Activated T-helper 1 cell treated with Interleukin-2 at 50 U/mL for 16 hours (primary cell): ENCODE measurements at places on chromosomes 6 and 20.

DNA sequence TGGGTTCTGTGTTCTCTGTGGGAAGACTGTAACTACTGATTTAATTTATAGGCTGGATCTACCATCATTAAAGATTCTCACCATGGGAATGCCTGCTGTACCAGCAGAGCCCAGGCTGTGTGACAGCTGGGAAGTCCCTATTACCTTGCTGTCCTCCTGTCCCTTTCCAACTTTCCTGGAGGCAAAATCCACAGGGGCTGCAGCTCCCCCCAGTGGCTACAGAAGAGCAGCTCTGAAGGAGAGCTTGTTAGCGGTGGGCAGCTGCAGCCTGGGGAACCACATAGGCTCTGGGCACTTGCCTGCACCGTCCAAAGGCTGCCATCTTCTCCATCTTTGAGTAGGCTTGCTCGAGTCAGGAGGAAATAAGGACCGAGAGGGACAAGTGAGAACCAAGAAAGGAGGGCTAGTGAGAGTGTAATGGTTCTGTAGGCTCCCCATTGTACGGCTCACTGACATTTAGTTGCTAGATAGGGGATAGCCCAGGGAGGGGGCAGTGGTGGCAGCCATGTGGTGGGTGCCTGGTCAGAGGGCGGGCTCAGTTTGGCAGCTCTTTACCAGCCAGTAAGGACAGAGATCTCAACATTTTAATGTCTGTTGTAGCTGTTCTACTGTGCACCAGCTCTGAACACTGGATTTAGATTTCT, 155.1 kb upstream of the MLIP start:
- no peak for DNase-seq

- no peak for DNase-seq
These were observed 118.2 kb downstream of the CARMIL1 start for GRCh38 chr6:25397406-25397805.

DNA sequence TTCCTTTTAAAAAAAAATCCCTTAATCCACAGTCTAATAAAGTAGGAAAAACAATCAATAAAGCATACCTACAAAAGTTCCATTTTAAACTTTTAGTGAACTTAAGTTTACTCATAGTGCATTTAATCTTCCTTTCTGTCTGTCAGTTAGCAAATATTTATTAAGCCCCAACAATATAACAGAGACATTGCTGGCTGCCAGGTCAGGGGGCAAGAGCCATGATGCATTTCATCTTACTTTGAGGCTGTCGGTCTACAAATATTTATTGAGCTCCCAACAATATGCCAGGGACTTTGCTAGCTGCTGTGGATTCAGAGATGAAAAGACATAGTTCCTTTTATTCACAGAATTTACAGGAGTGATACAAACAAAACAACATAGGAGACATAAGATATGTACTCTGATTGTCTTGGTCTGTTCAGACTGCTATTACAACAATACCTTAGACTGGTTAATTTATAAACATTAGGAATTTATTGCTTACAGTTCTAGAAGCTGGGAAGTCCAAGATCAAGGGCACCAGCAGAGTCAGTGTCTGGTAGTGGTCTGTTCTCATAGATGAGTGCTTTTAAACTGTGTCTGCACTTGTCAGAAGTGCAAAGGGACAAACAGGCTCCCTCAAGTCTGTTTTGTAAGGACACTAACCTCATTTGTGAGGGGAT, 118.6 kb downstream of the PLCB1 start:
- no peak for DNase-seq

DNA sequence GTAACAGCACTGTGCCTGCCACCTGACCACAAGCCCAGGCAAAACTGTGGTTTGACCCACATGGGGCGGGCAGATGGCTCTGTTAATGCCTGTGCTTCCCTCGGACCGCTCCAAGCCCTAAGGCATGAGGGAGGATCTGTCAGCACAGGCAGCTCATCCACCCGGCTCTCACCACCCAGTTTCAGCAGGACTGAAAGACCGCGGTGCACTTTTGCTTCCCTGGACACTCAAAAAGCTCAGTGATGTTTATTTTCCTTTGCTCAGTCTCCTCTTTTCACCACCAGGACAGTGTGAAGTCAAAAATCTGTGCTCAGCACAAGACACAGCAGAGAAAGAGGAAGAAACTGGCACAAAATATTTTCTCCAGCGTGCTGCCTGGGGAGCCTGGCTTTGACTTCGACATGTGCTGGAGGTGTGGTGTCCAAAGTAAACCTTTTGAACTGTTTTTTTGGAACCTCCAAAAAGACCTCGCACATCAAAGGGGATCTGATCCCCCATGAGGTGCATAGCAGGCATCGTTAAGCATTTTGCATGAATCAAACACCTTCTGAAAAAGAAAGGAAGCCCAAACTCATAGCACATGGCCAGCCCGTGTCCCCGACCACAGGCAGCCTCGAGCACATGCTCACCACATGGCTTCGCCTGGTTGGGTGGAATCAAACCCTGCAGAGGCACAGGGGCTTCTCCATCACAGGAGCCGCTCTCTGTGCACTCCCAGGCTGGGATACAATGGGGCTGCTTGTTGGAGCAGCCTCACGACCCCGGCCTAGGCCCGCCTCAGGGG, 441.7 kb upstream of the JARID2 start:
- no peak for DNase-seq

GRCh38 chr20:47984437-47984836, 199.2 kb upstream of the SULF2 start:
- no peak for DNase-seq

GRCh38 chr6:169014211-169015197, 239.1 kb downstream of the THBS2 start:
- no peak for DNase-seq

DNA sequence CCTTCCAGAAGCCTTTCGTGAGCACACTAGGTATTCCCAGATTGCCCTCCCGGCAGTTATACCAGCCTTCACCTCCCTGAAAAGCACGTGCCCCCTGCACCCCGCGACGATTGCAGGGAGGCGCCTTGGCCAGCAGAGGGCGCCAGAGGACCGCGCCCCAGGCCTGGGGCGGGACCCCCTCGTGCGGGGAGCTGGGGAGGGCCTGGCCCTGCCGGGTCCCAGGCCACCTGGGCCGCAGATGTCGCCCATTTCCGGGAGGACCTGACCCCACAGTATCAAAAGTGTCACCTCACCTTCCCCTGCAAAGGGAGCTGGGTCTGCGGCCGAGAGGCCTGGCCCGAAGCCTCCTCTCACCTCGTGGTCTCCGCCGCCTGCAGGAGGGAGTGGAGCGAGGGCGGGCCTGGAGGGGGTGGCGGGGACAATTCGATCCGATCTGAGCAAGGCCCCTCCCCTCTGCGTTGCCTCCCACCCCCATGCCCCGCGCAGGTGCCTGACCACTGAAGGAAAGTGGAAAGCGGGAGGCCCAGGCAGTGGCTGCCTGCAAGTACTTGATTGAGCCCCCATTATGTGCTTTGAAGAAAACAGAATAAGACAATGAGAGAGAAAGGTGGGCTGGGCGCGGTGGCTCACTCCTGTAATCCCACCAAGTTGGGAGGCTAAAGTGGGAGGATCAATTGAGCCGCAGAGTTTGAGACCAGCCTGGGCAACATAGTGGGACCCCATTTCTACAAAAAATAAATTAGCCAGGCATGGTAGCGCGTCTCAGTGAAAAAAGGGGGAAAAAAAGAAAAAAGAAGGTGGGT, 3.5 kb upstream of the SNAI1 start:
- DNase-seq, result peak; percentile 53

- no peak for DNase-seq
These were observed 23.7 kb downstream of the PEX7 start for GRCh38 chr6:136846046-136846445.

DNA sequence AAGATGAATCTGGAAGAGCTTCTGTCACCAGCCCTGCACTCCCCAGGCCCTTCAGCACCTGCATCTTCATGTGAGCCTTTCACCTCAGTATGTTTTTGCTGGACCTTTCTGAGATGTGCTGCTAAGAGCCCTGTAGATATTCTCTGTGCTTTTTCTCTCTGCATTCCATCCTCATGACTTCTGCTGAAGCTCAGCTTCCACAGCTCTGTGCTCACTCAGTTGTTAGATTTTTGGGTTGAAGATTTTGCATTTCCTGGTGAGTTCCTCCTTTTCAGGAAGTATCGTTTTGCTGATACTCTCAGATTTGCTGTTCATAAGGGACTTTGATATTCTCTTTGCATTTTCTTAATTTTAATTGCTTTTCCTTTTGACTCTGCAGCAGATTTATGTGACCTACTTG, 18.3 kb downstream of the KIAA1586 start:
- DNase-seq, result no peak
